Cortex of kidney (tissue), 1 donor: ENCODE measurements at places on chromosomes 7 and 10.

DNA sequence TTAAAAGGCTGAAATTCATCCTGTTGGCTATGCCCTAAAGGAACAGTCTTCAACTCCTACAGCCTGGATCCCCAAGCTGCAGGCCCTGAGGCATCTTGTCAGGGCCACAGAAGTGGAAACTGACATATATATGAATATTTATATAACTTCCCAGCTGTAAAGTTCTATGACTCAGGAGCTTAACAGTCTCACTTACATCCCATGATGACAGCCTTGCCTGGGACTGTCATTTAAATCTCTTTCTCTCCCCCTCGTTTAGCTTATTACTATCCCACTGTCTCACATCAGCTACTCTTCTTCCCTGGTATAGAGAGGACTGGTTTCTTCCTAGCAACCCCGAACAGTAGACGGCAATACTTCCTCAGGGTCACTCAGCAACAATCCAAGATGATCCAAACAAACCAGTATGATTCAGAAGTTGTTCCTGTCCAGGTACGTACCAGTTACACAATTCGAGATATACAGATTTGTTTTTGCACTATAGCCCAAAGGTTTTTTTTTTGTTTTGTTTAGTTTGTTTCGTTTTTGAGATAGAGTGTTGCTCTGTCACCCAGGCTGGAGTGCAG, 22.7 kb downstream of the KIAA1549 start:
- no peak for DNase-seq

DNA sequence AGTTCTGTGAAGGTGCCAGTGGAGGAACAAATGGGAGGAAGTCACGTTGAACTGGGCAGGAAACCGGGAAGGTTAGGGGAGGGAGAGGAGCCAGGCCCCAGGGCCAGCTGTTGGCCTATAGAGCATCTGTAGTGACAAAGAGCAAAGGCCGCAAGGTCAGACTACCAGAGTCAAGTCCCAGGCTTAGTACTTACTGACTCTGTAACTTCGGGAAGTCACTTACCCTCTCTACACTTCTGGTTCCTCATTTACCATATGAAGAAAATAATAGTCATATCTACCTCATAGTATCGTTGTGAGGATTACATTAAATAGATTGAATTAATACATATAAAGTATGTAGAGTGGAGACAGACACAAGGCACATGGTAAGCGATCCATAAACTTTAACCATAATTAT, 101.8 kb upstream of the FZD1 start:
- DNase-seq, result no peak

GRCh38 chr7:155188821-155189581, 108.7 kb upstream of the INSIG1 start:
- DNase-seq, result no peak

DNA sequence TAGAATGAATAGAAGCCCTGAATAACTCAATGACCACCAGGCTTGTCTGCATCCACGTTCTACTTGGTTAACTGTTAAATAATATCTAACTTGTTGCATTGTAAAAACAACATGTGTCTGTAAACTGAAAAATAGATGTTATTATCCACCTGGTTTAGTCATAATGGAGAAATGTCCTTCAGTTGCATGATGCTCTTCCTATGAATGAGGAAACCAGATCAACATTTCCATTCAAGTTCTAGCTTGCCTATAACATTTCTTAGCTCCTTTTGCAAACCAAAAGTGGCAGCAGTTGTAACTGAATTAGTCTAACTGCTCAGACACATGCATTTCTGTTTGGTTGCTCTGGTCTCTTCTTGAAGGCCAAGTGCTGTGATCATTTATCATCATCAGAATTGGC, 62.9 kb upstream of the BET1 start:
- no peak for DNase-seq

- no peak for DNase-seq
Measured at GRCh38 chr7:121166916-121167315, 161.9 kb upstream of the WNT16 start.

- no peak for DNase-seq
Measured at GRCh38 chr10:70940834-70941568, 52.6 kb upstream of the PCBD1 start.

DNA sequence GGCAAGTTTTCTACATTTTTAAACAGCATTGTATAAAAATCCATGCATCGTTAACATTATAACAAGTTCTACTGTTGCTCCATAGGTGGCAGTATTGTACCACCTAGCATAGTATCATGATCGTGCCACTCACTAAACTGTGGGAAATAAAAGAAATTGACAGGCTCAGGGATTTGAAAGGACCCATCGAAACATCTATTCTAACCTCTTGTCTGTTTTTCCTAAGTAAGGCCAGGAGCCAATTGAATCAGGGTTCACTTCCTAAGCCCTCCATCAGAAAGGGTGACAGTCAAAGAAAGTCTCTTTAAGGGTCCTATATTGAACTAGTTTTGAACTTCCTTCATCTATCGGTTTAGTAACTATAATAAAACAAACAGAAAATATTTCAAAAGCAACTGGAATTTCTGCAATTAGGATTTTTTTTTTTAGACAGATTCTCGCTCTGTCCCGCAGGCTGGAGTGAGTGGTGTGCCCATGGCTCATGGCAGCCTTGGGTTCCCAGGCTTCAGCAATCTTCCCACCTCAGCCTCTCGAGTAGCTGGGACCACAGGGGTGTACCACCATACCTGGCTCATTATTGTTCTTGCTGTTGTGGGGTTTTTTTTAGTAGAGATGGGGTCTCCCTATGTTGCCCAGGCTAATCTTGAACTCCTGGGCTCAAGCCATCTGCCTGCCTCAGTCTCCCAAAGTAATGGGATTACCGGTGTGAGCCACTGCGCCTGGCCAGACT, 9.4 kb downstream of the HACD1 start:
- no peak for DNase-seq
